ENCODE measurements at places on chromosomes 6 and 20. TPM values are rescaled to one million over a fixed set of nuclear protein-coding genes. Genes with fewer than 3 reads are reported as not detected.

GRCh38 chr6:25192590-25193459, 86.3 kb upstream of the CARMIL1 start:
- DNase-seq: no peak

DNA sequence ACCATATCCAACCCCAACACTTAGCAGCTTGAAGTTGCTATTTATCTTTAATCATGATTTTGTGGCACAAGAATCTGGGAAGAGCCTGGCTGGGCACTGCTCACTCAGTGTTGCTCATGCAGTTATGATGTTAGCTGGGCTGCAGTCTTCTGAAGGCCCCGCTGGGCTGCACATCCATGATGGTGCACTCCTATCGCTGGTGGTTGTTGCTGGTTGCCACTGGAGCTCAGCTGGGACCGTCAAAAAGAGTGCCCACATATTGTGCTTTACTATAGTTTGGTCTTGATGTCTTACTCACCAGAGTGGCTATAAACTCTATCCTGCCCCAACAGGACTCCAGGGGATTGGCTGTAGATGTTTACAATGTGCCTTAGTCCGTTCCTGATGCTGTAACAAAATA, 137.8 kb downstream of the PCSK2 start:
- no peak for DNase-seq

DNA sequence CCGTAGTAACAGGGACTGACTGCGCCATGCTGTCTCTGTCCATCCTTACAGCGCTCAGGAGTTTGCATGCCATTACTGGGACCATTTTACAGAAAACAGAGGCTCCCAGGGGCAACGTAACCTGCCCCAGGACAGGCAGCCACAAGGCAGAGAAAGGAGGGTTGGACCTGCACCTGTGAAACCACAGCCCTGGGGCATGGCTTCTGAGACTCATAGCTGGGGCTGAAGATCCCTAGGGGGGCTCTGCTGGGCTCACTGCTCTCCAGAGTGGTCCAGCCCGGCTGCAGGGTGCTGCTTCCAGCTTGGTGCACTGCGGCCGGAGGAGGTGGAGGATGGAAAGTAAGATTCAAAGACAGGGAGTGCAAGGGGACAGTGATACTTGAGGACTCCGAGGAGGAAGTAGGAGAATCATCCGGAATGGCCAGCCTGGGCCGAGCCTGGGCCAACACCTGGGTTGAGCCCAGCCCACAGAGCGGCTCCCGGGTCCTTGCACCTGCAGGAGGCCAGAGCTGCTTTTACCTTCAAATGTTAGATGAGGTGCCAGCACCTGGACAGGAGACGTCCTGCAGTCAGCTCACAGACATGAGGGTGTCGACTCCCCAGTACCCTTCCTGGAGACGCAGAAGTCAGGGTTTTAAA, 183.2 kb downstream of the CDH4 start:
- no peak for DNase-seq

GRCh38 chr6:164252948-164253347, 838.4 kb downstream of the QKI start:
- DNase-seq: no peak

DNA sequence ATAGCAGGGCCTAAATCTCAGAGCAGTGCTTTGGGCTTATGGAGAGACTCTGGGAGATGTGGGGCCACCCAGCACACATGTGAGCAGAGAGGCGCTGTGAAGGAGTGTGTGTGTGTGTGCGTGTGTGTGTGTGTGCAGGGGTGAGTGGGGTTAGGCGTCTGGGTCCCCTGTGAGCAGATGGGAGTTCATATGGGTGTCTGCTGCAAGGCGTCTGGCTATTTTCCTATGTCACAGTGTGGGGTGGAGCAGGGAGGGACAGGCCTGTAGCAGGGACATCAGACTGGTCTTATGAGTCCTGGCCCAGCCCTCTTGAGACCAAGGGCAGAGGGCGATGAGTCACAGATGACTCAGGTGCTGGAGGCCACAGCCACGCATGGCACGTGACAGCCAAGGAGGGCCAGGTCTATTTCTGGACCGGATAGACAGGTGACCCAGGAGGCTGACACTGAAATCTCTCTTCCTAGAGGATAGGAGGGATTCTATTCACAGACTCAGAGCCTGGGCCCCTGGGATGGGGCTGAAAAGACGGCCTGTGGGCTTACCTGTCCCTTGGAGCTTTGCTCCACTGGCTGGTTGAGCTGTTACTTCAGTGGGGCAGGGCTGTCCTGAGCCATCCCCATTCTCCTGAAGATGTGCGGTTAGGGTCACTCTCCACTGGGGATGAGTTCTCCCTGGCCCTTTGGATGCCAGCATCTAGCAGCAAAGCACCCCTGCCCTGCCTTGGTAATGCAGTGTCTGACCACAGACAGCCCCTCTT, 28.9 kb downstream of the VEGFA start:
- DNase-seq: peak; percentile 78

The TRIM40 gene
- total RNA-seq: not detected

The GRM1 gene
- 2.9 TPM for total RNA-seq

The DEFB124 gene
- not detected for total RNA-seq

All from Right ventricle myocardium inferior (tissue), 1 donor.